Fibroblast of gingiva (primary cell): ENCODE measurements at places on chromosomes 7 and 10.

- DNase-seq, result no peak
Observed at GRCh38 chr10:60862517-60862916, 81.5 kb downstream of the RHOBTB1 start.

- no peak for DNase-seq
Observed at GRCh38 chr10:5561704-5562645, 37.2 kb downstream of the CALML3 start.

DNA sequence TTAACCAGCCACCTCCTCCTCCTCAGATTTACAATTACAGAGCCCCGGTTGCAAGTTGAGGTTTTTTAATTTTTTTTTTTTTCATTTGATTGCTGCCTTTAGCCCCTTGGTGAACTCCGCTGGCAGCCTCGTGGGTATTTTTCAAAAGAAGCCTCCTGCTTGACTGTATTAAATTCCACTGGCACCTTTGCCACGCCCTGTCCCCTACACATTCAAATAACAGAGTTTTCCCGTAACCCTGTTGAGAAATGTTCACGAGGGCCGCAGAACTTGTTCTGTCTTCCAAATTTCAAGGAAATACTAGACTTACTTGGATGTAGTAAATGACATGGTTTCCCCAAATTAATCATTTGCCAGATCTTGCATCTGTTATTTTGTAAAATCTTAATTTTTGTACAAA lies 167.0 kb downstream of the ARID5B start:
- no peak for DNase-seq

DNA sequence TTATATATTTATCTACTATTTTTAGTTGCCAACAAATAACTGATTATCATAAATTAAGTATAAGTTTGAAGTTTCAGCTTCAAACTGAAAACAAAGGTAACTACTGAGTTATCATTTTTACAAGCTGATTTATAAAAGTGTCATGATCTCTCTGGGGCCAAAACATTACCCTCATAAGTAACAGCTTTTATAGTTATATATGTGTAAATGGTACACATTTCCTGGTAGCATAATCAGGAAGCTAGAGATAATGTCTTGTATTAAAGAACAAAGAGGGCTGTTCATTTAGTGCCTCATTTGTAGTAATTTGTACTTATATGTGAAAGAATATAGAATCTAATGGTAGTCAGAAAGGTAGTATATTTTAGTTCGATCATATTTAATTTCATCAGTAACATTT lies 162.6 kb downstream of the SGMS1 start:
- DNase-seq, result no peak

DNA sequence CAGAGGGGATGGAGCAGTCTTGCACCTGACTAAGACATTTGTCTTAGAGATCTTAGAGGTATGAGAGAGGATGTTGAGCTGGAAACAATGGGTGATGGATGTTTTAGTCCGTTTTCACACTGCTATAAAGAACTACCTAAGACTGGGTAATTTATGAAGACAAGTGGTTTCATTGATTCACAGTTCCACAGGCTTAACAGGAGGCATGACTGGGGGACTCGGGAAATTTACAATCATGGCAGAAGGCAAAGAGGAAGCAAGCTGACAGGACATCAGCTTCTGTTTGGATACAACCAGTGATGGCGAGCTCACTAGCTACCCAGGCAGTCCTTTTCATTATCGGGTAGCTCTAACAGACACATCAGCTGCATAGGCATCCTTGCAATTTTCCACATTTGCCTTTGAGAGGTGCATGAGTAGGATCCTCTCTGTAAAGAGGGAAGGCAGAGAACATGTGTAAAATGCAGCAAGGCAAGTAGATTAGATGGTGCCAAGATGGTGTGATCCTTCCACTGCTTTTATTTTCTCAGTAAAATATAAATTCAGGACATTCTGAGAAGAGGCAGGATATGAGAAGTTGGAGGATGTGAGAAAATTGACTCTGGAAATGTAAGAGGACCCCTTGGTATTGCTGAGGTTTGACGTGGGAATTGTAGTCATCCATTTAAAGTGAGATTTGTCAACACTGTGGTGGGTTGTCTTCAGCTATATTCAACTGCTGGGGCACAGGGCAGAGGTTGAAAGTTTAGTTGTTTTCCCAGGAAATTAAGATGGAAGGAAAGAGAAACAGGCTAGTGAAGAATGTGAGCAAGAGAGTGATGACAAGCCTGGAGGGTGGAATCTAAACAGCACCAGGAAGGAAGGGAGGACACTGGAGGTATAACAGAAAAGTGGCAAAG lies 1140.0 kb upstream of the AUTS2 start:
- no peak for DNase-seq

- DNase-seq, result no peak
Observed at GRCh38 chr10:27244976-27245375, 4.4 kb upstream of the ACBD5 start.

DNA sequence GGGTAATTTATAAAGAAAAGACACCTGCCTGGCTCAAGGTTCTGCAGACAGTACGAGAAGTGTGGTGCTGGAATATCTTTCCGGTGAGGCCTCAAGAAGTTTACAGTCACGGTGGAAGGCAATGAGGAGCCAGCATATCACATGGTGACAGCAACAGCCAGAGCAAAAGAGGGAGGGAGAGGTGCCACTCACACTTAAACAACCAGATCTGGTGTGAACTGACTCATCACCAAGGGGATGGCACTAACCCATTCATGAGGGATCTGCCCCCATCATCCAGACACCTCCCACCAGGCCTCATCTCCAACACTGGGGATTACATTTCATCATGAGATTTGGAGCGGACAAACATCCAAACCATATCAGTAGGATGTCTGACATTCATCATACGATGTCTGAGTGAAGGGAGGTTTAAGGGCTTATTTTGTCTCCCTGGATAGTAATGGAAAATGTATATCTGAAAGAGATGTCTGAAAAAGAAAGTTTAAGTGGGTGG lies 23.5 kb upstream of the KBTBD2 start:
- no peak for DNase-seq
